ENCODE measurements at places on chromosomes 5 and 9.
A peak's percentile ranks its signal among the peaks of the same experiment; 100 is the strongest.

GRCh38 chr9:96888591-96888990 lies 34.3 kb upstream of the ZNF782 start:
- no peak for DNase-seq

GRCh38 chr9:104835161-104835560 lies 71.2 kb downstream of the NIPSNAP3B start:
- DNase-seq = no peak

GRCh38 chr9:128203707-128204551 lies 750 bp downstream of the DNM1 start:
- DNase-seq = no peak

- DNase-seq = no peak
These were observed 39.4 kb downstream of the MRPL36 start for GRCh38 chr5:1760231-1760630.

DNA sequence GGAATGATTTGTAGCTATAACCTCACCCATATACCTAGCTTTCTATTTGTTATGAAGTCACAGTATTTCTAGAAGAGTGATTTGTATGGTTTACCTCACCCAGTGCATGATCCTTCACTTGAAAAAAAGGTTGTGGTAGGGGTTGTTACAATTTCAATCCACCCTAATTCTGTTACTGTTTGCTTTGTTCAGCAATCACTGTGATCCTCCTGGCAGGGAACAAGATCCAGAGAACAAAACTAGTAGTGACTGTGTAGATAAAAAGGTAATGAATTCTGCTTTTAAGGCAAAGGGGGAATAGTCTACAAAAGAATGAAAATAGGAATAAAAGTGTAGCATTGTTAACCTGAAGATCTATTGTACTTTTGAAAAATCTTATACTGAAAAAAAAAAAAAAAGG lies 191.3 kb upstream of the SH3GL2 start:
- no peak for DNase-seq

GRCh38 chr5:5497152-5497788 lies 74.8 kb downstream of the ICE1 start:
- no peak for DNase-seq

DNA sequence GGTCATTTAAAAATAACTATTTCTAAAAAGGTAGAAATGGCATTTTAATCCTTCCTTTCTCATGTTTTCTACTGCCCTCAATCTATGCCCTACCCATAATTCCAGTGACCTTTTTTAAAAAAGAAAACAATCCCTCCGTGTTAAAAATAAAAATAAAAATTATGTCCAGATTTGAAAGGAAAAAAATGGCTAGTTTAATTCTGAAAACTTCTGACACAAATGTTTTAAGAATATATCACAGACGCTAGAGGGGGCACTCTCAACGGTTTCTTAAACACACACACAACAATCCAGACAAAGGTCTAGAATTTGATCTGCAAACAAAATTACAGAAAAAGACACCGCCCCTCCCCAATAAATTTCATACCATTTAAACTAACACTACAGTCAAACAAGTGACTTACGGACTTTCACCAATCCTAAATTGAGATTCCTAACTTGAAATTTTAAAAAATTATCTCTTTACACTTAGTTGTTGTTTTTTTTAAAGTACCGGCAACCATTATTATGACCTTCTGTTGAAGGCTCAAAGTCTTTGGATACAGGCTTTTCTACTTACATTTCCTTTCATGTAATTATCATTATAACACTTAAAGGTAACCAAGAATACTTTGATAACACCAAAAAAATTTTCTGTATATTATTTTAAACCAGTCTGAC lies 38.2 kb downstream of the CLINT1 start:
- peak; percentile 11 for DNase-seq

- DNase-seq = peak; percentile 69
These were observed 283.0 kb downstream of the AOPEP start for GRCh38 chr9:95009459-95009858.

DNA sequence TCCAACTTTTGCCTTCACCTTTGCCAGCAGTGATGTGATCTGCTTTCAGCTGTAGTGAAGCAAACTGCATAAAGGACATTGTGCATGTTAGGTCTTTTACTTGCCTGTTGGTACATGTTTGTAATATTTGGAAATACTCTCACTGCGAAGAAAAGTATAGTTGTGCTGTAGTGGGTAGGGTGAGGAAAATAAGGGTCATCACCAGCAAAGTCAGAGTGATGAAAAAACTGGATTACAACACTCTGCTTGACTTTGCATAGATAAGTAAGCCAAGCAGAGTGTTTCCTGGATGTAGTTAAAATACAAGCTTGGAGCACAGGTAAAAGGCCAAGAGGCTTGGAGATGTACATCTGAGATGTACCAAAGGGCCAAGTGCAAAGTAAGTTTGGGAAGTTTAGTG lies 16.7 kb downstream of the TGFBR1 start:
- no peak for DNase-seq

DNA sequence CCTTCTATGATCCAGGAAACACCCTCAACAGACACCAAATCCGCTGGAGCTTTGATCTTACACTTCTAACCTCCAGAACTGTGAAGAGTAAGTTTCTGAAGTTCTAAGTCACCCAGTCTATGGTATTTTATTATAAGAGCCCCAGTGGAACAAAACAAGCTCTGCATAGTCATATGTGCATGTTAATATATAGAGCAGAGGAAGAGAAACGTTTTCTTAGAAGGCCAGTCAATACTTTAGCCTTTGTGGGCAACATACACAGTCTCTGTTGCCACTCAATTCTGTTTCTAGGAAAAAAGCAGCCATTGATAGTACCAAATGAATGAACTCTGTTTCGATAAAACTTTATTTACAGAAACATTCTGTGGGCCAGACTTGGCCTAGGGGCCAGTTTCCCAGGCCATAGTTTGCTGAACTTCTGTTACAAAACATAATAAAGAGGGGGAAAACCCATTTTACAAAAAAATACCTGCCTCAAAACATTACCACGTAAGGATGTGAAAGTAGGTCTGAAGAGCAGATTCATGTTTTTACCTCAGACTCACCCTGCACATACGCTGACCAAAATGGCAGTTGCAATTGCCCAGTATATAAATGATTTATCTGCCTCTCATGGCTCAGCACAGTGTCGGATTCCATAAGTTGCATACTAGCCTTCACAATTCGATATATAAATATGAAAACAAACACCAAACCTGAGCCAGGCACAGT lies 350.5 kb downstream of the SLIT3 start:
- DNase-seq = no peak

GRCh38 chr9:130073373-130073772 lies 19.7 kb downstream of the GPR107 start:
- DNase-seq = no peak

- DNase-seq = no peak
These were observed 36.0 kb downstream of the DENND1A start for GRCh38 chr9:123893831-123894460.

DNA sequence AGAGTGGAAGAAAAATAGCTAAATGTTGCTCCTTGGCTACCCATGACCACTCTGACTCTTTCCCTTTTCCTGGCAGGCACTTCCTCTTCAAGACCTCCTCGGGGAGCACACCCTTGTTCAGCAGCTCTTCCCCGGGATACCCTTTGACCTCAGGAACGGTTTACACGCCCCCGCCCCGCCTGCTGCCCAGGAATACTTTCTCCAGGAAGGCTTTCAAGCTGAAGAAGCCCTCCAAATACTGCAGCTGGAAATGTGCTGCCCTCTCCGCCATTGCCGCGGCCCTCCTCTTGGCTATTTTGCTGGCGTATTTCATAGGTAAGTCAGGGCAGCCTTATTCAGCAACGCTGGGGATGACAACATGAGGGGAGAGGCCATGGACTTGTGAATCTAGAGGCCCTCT lies 298.6 kb upstream of the WWC1 start:
- no peak for DNase-seq

GRCh38 chr5:82952326-82952725 lies 124.9 kb downstream of the TMEM167A start:
- DNase-seq = no peak

DNA sequence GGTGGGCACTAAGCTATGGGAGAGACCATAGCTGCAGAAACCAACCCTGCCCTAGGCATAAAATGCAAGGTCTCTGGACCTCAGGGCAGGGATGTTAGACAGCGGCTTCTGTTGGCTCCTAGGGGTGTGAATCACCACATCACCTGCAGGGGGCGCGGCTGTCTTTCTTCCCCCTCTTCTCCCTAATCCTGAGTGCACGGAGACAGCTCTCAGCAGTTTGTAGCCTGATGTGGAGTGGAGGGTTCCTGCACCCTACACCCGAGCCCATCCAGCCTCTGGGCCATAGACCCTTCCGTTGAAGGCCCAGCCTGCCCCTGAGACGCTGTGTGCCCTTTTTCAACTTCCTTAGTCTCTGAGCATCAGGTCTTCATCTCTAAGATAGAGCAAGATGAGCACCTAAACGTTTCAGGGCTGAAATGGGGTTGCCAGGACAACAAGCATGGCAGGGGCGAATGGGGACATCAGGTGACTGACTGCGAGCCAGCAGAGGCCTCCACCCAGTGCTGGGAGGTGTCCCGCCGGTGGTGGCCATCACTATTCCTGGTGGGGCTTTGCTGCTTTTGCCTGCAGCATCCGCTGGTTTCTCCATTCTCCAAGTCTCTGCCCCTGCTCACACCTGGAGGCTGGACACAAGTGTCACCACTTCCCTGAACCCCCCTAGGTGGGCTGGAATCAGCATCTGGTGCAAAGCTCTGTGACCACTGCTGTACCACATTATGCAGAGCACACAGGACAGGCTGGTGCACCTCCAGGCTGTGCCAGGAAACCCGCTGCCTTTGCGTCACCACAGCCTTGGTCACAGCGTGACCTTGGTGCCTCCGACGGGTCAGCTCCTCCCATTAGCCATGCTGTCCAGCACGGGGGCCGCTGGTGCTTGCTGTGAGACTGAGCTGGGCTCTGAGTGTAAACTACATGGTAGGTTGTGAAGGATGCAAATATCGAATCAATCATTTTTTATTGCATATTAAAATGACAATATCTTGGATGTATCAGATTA lies 2.5 kb upstream of the SEC16A start:
- peak; percentile 18 for DNase-seq

GRCh38 chr5:16037121-16037845 lies 142.3 kb downstream of the MARCHF11 start:
- no peak for DNase-seq

Measured in NCI-H446 treated with DMSO at 0.1 percent for 48 hours (cell line).